ENCODE measurements at places on chromosomes 12 and 14.

DNA sequence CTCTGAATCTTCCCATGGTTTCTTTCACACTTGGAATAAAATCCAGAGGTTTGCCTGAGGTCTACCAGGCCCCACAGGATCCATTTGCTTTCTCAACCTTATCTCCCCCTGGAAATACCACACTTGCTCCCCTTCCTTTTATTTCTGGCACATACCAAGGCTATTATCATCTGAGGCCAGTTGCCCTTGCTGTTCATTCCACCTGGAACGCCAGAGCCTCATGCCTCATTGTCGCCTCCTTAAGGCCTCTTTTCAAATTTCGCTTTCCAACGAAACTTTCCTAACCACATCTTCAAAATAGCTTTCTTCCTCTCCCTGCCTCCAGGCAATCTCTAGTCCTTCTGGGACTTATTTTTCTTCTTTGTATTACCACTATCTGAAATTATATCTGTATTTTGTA is 11.2 kb upstream of the LRIG3 start:
- DNase-seq, result no peak

DNA sequence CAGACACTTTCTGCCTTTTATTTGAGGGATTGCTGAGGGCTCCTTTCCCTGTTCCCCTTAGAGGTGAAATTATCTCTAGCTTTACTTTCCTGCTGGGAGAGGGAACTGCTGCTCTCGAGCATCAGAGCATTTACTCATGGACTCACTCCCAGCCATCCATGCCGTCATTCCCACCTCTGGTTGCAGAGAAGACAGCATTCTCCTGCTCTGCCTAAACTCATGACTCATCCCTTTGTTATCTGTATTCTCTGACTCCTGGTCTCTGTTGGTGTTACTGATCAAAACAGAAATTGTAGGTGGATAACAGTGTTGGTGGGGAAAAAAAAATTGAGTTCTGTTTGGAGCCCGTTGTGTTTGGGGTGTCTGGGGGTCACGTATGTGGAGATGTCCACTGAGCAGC is 159.3 kb downstream of the TTC8 start:
- peak; percentile 88 for DNase-seq

- DNase-seq, result no peak
These were observed 30.3 kb upstream of the STRAP start for GRCh38 chr12:15851919-15852318.

DNA sequence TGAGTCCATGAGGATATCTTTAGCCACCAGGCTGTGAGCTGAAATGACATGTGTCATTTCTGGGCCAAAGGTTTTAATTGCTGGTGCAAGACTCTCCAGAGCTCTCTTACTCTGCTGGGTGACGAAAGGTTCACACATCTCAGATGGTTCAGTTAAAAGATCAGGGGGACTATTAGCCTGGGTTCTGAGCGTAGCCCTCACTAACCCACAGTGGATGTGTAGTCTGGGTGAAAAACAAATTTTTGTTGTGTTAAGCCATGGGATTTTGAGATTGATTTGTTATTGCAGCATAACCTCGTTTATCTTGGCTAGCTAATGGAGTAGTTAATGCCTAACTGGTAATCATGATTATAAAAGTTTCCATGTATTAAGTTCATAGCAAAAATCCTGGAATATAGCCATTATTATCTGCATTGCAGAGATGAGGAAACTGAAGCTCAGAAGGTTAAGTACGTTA is 251.5 kb downstream of the RMST start:
- no peak for DNase-seq

- no peak for DNase-seq
These were observed 17.2 kb upstream of the FAIM2 start for GRCh38 chr12:49920915-49921286.

DNA sequence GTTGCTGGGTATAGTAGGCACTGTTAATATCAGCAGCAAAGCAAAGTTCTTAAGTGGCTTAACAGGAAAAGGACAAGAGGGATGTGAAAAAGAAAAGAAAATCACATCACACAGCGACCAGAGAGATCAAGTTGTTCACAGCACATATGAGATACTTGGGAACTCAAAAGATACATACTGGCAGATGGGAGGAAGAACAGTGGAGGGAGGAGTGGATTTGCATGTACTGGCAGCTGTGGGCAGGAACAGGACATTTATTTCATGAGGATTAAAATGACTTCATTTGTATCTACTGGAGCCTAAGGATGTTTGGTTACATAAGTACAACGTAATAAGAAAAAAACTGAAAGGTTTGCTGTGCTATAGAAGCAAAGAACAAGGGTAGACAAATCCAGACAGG is 136.5 kb upstream of the IFNG-AS1 start:
- no peak for DNase-seq
